ENCODE measurements at places on chromosomes 3 and 15.

GRCh38 chr15:65424683-65425082, 1.9 kb upstream of the IGDCC4 start:
- no peak for DNase-seq

GRCh38 chr15:68812597-68813431, 7.9 kb downstream of the ANP32A start:
- no peak for DNase-seq

GRCh38 chr3:138463724-138464490, 29.5 kb downstream of the ESYT3 start:
- no peak for DNase-seq

GRCh38 chr3:95923496-95924210, 890.7 kb upstream of the EPHA6 start:
- DNase-seq: no peak
